Activated naive CD4-positive, alpha-beta T cell (primary cell): ENCODE measurements at places on chromosomes 1 and 21.

GRCh38 chr1:182110635-182111034 lies 49.1 kb upstream of the ZNF648 start:
- no peak for DNase-seq

GRCh38 chr21:42613756-42614155 lies 39.7 kb upstream of the PDE9A start:
- no peak for DNase-seq

DNA sequence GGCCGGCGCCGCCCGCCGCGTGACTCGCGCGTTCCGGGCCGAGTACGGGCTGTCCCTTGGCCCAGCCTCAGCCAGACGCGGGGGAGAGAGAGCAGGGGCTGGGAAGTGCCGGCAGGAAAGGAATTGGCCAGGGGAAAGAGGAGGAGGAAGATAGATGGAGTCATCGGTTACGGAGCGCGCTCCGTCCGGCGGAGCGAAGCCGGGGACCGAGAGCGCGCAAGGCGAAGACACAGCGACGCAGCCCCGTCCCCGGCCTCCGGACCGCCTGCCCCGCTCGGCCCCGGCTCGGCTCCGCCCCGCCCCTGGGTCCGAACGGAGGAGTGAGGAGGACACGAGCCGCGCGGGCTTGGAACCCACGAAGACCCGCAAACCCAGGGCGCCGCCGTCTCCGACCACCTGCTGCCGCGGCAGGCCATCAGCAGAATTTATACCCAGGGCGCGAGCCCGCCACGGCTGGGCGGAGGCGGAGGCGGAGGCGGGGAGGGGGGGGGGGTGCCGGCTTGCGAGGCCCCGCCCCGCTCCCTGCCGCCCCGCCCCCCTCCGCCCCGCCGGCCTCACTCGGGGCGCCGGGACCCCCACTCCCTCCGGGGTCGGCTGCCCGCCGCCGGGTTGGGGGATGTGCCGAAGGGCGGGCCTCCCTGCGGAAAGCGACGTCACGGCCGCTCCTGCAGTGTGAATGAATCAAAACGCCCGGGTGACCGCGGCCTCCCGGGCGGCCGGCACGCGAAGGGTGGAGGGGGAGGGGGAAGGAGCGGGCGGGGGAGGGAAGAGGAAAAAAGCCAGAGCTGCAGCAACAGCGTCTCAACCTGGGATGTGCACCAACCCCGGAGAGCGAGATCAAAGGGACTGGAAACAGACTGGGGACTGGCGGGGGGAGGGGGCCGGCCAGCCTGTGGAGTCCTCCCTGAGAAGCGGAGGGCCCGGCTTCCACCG lies at the start of gene LHX4:
TSS of gene LHX4 (plus strand) at position 782 of the 933 bp plus-strand sequence. CDS start 266 bp downstream, outside the sequence.
- DNase-seq, result no peak

- no peak for DNase-seq
Measured at GRCh38 chr1:38117444-38117887, 70.9 kb upstream of the POU3F1 start.

GRCh38 chr1:58854576-58854975 lies 70.7 kb upstream of the JUN start:
- DNase-seq, result no peak

- no peak for DNase-seq
Measured at GRCh38 chr21:45373991-45374816, 30.8 kb upstream of the COL18A1 start.

- no peak for DNase-seq
Measured at GRCh38 chr1:111731956-111732355, 7.2 kb downstream of the INKA2 start.

- DNase-seq, result no peak
Measured at GRCh38 chr21:40215941-40216340, 348.7 kb downstream of the PCP4 start.
